ENCODE measurements at places on chromosomes 16 and 17. TPM values are rescaled to one million over a fixed set of nuclear protein-coding genes. Genes with fewer than 3 reads are reported as not detected.

MYH11 gene
- 0.23 TPM for total RNA-seq

KRTAP4-9 gene
- total RNA-seq: not detected

LRRC37A2 gene
- total RNA-seq: 14.8 TPM

GNGT2 gene
- total RNA-seq: not detected

YBX2 gene
- 1.4 TPM for total RNA-seq

MT3 gene
- total RNA-seq: 51.7 TPM

All from diencephalon (tissue), 1 donor.